ENCODE measurements at places on chromosomes 1 and 21.

DNA sequence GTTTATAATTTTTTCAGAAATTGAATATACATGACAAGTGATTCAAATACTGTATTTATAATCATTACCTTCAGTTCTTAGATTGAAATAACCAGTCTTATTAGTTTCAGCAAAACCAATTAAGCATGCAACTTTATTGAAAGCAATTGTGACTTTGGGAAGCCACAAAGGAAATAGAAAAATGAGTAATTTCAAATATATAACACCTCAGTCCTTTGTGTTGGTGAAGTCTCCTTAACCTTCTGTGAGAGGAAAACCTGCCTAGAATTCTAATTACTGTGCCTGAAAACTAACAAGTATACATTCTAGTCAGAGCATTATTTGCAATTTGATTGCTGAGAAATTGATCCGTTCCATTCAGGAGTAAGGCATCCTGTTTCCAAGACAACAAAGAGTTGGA, 95.8 kb downstream of the S1PR1 start:
- DNase-seq: no peak

DNA sequence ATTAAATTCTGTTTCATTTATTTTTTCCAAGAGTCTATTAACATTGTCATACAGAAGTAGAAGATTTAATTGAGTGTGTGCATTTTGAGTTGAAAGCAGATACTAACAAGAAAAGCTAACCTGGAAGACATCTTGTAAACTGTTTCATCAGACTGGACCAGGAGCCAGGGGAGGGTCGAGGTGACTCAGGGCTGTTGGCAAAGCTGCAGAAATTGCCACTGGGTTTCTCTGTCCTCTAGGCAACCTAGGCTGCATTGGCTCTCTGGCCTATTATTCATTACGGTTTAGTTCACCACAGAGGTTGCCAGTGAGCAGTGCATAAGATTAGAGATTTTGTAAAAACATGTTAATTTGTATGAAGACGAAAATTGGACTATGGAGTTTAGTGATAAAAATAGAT, 27.5 kb downstream of the ERG start:
- no peak for DNase-seq

- no peak for DNase-seq
These were observed 14.2 kb upstream of the AMIGO1 start for GRCh38 chr1:109523706-109524105.

DNA sequence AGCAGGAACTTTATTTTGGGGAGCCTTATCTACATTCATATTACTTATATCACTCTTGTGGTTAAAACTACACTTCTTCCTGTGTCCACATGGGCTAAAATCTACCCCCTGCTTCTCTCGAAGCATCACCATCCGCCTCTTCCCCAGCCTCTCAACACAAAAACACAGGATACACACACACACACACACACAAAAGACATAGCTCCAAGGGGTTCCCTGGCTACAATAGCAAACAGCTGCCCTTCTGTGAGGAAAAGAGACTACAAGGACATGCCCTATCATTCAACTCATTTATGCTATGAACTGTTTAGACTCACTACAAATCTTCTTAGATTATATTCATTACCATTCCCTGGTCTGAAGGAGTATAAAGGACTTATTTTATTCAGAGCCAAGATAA, 155.0 kb downstream of the PIGK start:
- DNase-seq: no peak

DNA sequence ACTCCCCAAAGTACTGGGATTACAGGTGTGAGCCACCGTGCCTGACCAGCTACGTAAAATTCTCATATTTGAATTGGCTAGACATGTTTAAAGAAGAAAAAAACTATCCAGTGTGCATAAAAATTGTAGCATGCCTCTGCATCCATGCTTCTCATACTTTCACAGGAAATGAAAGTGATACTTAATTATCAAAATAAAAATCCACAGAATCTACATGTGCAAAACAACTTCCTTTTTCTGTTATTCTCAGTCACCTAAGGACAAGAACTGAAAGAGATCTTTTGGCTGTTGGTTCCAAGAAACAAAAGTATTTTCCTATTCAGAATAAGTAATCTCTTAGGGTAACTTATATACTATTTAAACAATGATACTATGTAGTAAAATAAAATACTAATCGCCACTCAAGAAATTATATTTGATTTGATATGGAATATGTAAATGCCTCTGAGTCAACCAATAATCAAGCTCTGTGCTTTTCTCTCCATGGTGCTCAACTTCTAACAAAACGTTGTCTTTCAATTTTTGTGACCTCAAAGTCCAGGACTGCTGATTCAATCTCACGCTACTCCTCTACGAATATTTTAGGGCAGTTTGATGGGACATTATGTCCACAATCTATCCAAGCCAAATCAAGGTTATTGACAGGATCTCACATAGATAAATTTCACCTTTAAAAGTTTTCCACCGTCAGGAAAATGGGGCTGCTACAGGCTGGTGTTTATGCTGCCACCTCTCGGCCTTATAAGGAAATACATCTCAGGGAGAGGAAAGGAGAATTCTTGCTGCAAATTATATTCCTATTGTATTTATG, 102.7 kb downstream of the ZNF281 start:
- peak; percentile 31 for DNase-seq

GRCh38 chr21:38268864-38269575, 12.2 kb downstream of the KCNJ15 start:
- DNase-seq: no peak

DNA sequence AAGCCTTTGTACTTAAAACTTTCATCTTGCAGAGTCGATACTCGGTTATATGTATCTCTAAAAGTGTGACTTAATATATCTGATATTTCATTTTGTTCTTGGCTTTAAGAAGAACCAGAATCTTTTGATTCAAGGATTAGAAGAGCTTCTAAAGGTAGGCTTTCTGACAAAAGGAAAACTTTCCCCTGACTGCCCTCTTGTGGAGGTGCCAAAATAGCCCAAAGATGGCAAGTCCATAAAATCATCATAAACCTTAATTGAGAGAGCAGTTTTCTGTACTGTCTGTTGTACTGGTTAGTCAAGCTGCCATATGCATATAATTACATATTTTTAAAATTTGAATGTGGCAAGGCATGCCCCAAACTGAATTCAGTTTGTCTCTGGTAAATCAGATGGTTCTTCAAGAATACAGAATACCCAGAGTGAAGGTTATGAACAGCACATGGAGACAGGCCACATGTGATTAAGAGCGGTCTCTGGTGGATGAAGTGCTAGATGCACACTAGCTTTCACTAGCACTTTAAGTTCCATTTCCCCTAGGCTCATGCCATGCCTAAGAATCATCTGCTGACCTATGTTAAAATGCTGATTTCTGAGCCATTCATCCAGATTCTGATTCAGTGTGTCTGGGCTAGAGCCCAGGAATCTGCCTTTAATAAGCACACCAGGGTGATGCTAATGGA, 27.7 kb upstream of the ELAVL4 start:
- DNase-seq: peak; percentile 20

- no peak for DNase-seq
These were observed 225.7 kb downstream of the GREM2 start for GRCh38 chr1:240385985-240386978.

- no peak for DNase-seq
These were observed 7.2 kb upstream of the PLEKHG5 start for GRCh38 chr1:6498576-6499111.

DNA sequence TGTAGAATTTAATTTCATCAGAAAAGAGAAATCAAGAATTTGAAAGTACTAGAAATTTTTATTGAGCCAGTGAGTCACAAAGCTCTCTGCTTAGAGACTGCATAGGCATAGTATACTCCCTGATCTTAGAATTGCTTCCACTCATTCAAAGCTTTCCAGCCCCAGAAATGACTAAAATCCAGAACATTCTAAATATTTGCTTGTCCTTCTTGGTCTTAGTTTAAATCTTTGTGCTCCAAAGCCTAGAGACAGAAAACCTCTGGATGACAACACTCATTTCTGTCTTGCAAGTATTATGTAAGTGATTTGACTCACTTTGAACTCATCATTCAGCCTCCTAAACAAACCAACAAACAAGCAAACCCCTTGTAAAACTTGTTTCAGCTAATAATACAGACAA, 74.2 kb downstream of the PTPRC start:
- no peak for DNase-seq

DNA sequence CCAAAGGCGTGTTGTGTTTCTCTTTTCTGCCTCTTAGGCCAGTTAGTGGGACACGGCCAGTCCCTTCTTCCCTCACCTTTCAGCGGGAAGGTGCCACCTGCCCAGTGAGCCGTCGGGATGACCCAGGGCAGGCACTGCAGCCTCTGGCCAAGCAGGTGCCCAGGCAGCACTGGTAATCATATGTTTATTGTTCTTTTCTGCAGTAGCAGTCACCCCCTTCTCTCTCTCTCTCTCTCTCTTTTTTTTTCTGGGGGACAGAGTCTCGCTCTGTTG, 38.2 kb downstream of the CRYAA start:
- no peak for DNase-seq

GRCh38 chr1:26608895-26609294, 79.3 kb downstream of the RPS6KA1 start:
- DNase-seq: no peak

DNA sequence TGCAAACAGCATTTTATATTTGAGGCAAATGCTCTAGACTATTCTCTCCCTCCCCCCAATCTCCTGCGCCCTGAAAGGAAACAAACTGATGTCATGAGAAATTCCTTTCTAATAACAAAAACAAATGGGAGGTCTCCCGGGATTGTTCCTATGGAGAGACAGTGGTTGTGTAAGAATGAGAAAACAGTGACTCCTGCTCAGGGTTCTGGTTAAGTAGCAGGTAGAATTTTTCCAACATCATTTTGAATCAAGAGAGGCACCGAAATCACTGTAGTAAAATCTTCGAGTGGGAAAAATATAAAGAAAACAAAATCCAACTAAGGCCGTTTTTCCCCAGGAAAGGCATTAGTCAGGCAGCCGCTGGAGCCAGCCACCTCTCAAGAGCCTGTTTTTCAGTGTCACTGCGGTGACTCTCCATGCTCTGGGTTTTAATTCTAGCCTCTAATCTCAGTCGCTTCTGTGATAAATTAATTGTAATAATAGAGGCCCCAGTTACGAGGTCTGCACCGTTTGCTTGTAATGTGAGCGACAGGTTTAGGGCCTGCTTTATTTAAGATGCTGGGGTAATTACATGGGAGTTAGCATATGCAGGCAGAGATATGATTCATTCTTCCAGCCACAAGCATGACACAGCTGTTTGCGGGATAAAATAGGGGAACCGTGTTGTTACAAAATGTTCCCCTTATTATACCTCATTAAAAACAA, 80.3 kb downstream of the RNF220 start:
- DNase-seq: no peak

- peak; percentile 56 for DNase-seq
These were observed 7.7 kb downstream of the PADI1 start for GRCh38 chr1:17212487-17213121.

GRCh38 chr1:92538048-92538412, 51.3 kb upstream of the GFI1 start:
- no peak for DNase-seq

- DNase-seq: no peak
These were observed 152.0 kb upstream of the GRIK3 start for GRCh38 chr1:37186246-37186756.

DNA sequence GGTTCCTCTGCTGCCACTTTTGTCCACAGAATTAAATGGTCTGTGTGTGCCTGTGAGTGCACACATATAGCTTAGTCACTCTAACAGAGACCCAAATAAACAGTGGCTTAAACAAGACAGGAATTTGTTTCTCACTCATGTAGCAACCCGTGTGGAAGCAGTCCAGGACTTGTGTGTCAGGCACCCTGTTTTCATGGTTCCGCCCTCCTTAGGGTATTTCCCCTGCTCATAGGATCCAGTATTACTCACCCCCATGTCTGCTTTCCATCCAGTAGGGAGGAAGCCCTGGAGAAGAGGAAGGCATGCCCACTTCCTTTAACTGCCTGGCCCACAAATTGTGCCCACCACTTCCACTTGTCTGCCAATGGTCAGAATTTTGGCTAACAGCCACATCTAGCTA, 41.3 kb upstream of the TACSTD2 start:
- DNase-seq: no peak

DNA sequence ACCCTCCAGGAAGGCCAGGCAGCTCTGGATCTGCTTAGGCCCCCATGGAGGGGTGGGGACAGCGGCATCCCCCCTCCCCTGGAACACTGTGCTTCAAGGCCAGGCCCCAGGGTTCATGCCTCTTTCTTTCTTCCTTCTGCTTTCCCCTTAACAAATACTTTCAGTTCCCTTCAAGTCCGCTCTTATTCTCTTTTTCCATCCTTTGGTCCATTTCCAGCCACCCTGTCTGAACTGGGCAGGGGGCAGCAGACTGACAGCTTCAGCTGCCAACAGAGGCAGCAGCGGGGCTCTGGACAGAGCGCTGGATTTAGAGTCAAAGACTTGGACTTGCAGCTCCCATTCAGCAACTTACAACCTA, 1.1 kb upstream of the CD244 start:
- DNase-seq: no peak

- no peak for DNase-seq
These were observed 213.4 kb downstream of the USP25 start for GRCh38 chr21:15943009-15943666.

DNA sequence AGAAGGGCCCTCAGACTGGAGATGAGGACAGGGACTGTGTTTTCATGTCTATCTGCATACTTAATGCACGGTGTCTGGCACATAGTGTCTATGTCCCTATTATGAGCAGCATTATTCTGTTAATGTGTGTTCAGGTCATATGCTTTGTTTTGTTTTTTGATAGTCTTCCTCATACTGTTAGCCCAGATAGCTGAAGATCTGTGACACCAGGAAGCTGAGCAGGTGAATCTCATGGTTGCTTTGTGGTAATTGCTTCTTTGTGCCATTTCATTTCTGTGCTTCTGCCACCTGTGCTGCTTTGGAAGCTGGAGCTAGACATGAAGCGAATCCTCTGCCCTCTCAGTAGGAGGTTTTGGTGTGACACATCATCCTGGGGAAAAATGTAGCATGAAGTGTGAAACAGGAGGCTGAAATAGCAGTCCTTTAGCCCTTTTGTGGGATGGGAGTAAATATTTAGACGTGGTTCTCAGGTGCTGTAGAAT, 15.8 kb downstream of the SMAP2 start:
- no peak for DNase-seq

- DNase-seq: peak; percentile 72
These were observed 48.5 kb upstream of the ACOT11 start for GRCh38 chr1:54499360-54500106.

DNA sequence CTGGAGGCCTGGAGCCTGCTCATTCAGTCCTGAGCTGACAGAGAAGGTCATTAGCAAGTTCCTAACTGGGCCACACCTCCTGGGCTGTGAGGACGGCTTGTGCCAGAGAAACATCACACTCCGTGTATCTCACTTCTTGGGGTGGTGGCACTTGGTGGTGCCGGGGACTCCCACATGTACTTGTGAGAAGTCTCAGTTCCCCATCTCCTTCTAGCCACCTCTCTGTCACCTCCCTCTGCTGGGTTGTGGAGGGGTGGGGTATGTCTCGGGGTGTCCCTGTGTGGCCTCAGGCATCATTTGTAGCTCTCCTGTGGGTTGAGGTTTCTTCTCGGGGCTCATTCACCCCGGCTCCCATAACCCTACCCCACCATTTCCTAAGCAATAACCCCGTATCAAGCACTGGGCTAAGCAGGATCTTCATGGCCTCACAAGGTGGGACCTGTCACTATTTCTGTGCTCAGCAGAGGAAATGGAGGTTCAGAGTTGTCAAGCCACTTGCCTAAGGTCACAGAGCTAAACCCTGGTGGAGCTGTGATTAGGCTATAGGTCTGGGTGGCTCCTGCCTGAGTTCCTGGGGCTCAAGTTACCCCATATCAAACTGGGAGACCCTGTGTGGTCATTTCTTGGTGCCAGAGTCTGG, 62.5 kb downstream of the UBIAD1 start:
- no peak for DNase-seq

All from retina (tissue), 1 donor.